ENCODE measurements at places on chromosomes 6 and 20.
A peak's percentile ranks its signal among the peaks of the same experiment; 100 is the strongest.

DNA sequence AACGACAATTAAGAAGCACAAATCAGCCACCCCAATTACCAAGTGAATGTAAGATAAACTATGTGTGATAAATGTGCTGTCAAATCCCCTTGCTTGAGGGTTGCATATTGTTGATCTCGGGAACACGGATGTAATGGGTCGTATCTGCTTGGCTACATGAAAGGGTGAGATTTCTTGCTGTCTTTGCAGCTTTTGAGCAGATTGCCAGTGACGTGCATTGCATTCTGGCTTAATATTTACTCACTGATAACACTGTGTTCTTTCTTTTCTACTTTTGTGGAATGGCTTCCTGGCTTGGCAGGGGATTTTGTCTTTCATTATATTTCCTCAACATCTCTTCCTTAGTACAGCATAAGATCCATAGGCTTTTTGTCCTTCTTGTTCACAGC lies 10.5 kb upstream of the FAM210B start:
- no peak for DNase-seq

DNA sequence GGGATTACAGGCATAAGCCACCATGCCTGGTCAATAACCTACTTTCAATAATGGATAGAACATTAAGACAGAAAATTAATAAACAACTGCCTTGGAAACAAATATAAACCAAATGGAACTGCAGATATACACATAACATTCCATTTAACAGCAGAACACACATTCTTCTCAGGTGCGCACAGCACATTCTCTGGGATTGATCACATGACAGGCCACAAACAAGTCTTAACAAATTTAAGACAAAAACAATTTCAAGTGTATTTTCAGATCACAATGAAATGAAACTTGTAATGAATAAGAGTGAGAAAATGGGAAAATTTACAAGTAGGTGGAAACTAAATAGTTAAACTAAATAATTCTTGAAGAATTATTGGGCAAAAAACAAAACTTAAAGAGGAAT lies 167.9 kb downstream of the TBX18 start:
- DNase-seq = no peak

- DNase-seq = no peak
These were observed 5.6 kb downstream of the SPATA2 start for GRCh38 chr20:49909499-49910339.

GRCh38 chr6:164825386-164825785 lies 484.0 kb downstream of the C6orf118 start:
- no peak for DNase-seq

DNA sequence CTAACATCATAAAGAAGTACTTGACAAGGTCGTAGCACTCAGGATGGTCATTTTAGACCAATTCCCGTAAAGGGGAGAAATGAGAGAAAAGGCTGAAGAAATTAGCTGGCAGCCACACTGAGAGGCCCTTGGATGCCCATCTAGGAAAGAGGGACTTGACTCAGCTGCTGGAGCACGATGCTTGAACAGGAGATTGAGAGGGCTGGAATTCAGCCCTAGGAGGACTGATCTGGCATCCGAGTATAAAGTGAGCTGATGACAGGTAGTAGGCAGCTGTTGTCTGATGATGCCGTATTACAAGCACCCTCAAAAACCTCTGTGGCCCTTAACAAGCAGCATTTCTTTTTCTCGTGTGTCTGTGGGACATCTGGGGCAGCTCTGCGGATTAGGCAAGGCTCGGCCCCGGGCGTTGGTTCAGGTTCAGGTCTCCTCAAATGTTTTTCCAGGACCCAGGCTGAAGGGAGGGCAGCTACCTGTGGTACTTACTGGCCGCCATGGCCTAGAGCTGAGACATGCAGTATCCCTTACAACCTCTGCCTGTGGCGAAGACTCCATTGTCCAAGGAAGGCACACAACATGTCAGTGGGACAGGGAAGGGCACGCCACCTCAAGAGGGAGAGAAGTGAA lies 219.6 kb upstream of the SNX9 start:
- DNase-seq = no peak

GRCh38 chr6:42569102-42570028 lies 5.5 kb downstream of the UBR2 start:
- no peak for DNase-seq

DNA sequence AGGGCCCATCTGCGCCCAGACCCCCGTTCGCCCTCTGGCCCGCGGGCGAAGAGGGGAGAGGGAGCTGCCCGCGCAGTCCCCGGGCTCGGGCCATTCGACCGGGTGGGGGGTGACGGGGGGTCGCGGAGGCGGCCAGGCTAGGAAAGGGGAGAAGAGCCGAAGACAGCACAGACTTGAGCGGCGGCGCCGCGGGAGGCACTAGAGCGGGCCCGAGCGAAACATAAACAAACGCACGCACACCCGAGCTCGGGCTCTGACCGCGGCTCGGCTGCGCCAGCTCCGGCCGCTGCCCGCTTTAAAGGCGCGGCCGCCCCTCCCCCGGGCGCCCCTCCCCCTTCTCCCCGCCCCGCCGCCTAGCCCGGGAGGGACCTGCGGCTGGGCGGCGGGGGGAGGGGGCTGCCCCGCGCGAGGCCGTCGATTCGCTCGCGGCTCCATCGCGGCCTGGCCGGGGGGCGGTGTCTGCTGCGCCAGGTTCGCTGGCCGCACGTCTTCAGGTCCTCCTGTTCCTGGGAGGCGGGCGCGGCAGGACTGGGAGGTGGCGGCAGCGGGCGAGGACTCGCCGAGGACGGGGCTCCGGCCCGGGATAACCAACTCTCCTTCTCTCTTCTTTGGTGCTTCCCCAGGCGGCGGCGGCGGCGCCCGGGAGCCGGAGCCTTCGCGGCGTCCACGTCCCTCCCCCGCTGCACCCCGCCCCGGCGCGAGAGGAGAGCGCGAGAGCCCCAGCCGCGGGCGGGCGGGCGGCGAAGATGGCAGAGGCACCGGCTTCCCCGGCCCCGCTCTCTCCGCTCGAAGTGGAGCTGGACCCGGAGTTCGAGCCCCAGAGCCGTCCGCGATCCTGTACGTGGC lies at the start of gene FOXO3:
Gene FOXO3, plus strand, starts transcription at position 455 of the 846 bp plus-strand sequence. Its CDS starts 292 bp downstream, at position 747.
- peak; percentile 96 for DNase-seq

- DNase-seq = no peak
These were observed 30.5 kb downstream of the SAYSD1 start for GRCh38 chr6:39084506-39084905.

DNA sequence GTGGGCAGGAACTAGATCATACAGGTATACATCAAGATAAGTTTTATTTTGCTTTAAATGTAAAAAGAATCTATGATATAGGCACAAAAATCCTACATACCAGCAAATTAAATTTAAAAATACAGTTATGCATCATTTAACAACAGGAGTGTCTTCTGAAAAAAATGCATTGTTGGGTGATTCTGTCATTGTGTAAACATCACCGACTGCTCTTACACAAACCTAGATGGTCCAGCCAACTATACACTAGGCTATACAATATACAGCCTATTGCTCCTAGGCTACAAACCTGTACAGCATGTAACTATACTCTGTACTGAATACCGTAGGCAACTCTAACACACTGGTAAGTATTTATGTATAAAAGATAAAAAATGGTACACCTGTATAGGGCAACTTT lies 139.4 kb downstream of the RNGTT start:
- DNase-seq = no peak

- no peak for DNase-seq
These were observed 34.3 kb upstream of the MCUR1 start for GRCh38 chr6:13848522-13849150.

DNA sequence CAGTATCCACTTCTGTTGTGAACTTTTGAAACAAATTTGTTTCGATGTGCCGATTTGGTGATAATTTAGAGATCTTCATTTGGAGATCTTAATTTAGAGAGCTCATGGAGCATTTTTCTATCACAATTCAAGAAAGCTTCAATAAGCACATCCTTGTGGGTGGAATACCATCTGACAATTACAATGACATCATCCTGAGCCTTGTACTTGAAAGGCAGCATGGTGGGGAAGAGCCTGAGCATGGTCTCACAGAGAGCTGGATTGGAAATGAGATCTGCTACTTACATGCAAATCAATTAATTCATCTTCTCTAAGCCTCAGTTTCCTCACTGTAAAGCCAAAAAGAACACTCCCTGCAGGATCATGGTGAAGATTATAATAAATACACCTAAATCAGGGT lies 75.9 kb downstream of the FRK start:
- no peak for DNase-seq

DNA sequence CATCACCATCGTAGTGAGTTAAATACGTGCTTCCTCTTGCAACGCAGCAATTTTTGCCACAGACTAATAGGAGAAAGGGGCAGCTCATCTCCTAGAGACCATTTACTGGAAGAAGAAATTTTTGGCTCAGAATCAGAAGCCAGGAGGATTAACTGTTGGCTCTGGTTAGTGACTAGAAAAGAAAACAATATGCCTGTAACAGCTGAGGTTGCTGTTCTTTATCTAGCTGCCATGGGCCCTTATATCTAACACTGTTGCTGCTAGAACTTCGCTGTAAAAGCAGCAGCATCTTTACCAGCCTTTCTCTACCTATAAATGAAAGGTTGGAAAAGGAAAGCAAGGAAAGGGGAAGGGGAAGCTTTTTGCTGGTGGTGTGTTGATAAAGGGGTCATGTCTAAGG lies 65.9 kb downstream of the FAM135A start:
- no peak for DNase-seq

- DNase-seq = no peak
These were observed 1.5 kb upstream of the PHIP start for GRCh38 chr6:79079561-79080041.

DNA sequence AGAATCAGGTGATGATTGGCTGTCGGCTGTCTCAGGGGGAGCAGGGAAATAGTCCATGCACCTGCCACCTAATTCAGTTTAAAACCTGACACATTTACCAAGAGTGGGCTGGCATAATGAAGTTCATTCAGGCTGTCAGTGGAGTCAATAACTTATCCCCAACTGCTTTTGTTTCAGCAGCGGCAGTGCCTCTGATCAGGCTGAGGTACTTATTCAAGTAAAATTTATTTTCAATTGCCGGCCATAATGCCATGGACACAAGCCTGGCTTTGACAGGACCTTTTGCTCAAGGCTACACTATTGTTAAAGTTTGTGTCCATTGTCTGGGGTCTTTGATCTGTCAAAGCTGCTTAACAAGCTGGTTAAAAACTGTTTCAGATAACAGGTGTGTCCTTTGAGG lies 20.6 kb downstream of the OLIG3 start:
- no peak for DNase-seq

- DNase-seq = no peak
These were observed 141.3 kb upstream of the CARMIL1 start for GRCh38 chr6:25137916-25138232.

GRCh38 chr6:163698086-163698485 lies 283.6 kb downstream of the QKI start:
- no peak for DNase-seq

Data from 8988T (cell line).